ENCODE measurements at places on chromosomes 1 and 21. TPM values are rescaled to one million over a fixed set of nuclear protein-coding genes. Genes with fewer than 3 reads are reported as not detected.

DNA sequence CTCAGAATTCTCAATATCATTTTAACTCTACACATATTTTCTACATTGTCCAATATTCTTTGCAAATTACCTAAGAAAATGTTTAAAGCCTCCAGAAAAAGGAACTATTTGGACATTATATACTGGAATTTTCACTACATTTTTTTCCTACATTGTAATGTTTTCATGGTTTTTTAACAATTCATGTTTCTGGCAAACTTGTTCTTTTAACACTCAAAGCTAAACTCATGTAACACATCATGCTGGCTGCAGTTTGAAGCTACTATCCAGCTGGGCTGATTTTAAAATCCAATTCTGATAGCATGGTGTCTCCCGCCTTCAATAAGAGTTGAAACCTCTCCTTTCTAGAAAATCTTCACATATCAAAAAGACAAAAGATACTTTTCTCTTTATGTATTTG is 52.0 kb downstream of the TGFBR3 start:
- DNase-seq = no peak

GRCh38 chr1:233183226-233184020 is 112.1 kb downstream of the PCNX2 start:
- DNase-seq = no peak

GRCh38 chr21:39720126-39720778 is 24.7 kb upstream of the IGSF5 start:
- DNase-seq = no peak

DNA sequence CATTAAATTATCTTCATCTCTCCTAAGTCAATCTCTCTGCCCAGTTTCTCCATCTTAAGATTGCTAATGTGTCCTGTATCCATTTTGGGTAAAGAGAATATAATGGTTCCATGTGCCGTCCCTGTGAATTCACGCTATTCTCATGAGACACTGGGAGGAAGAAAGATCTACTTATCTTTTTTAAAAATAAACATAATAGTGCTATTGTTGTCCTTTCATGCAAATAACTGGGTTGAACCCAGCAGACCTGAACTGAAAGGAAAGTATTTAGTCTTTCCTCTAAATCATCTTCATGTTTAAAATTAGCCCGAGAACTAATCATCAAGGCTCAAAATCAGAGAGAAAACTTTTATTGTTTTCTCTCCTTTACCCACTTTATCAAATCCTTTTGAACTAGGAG is 22.4 kb downstream of the SLAMF1 start:
- DNase-seq = no peak

Gene A3GALT2
- total RNA-seq = 0.37 TPM

Gene TMEM9
- 13.1 TPM for total RNA-seq

Gene PAQR6
- total RNA-seq = 2.8 TPM

Gene PDZK1IP1
- total RNA-seq = 30.6 TPM

Gene PLPPR4
- total RNA-seq = not detected

Gene CITED4
- total RNA-seq = 17.2 TPM

Gene TCHHL1
- not detected for total RNA-seq

Measured in T-helper 17 cell (primary cell).